ENCODE measurements at places on chromosomes 6 and 20.
A peak's percentile ranks its signal among the peaks of the same experiment; 100 is the strongest.

GRCh38 chr6:21823371-21823770 lies 229.8 kb downstream of the SOX4 start:
- DNase-seq = no peak

DNA sequence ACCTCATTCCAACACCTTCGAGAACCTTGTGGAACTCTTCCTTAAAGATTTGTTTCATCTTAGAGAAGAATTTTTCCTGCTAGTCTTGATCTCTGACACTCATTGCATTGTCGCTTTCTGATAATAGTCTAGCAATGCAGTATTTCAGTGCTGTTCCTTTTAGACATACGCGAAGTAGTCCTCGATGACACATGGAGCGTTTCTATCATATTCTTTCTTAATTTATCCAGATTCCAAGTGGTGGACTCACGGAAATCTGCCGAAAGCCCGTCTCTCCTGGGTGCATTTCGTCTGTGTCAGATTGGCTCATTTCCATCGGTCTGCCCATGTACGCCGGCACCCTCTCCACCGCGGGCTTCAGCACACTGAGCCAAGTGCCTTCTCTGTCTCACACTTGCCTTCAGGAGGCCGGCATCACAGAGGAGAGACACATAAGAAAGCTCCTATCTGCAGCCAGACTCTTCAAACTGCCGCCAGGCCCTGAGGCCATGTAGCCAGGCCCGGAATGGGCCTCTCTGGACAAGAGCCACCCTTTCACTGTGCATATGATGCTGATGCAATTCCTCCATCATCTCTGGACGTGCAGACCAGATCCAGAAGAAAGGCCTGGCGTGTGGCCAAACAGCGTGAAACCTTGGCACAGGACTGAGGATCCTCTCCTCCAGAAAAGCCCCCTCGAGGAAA lies 198.6 kb upstream of the UST start:
- DNase-seq = peak; percentile 80

DNA sequence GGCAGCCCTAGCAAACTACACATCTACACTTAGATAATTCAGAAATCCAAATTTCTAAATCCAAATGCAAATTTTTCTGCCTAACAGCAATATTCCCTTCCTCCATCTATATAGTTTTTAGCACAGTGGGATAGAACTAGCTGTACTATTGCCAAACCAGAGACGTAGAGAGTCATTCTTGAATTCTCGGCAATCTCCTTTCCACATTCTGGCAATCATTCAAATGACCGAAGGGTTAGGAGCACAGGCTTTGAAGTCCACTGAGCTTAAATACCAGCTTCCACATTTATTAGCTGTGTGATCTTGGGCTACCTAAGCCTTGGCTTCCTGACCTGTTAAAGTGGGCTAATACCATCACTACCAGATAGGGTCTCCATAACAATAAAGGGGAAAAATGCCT lies 3.1 kb upstream of the RPS12 start:
- no peak for DNase-seq

GRCh38 chr6:52610745-52611355 lies 34.0 kb upstream of the TRAM2 start:
- DNase-seq = no peak

DNA sequence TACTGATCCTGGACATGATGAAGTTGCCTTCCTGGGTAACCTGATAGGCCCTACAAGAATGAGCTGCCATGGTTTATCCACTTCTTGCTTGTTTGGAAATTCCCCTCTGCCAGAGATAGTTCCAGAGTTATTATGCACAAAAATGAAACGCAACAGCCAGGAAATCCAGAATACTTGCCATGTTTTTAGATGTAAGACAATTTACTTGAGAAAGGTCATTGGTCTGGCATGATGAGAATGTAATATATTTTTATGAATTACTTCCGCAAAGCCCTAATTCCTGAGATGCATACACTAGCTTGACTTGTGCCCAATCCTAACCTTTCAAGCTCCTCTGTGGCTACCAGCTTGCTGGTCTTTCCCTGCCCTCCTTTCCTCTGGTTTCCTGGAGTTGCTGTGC lies 27.9 kb upstream of the NT5E start:
- DNase-seq = no peak

DNA sequence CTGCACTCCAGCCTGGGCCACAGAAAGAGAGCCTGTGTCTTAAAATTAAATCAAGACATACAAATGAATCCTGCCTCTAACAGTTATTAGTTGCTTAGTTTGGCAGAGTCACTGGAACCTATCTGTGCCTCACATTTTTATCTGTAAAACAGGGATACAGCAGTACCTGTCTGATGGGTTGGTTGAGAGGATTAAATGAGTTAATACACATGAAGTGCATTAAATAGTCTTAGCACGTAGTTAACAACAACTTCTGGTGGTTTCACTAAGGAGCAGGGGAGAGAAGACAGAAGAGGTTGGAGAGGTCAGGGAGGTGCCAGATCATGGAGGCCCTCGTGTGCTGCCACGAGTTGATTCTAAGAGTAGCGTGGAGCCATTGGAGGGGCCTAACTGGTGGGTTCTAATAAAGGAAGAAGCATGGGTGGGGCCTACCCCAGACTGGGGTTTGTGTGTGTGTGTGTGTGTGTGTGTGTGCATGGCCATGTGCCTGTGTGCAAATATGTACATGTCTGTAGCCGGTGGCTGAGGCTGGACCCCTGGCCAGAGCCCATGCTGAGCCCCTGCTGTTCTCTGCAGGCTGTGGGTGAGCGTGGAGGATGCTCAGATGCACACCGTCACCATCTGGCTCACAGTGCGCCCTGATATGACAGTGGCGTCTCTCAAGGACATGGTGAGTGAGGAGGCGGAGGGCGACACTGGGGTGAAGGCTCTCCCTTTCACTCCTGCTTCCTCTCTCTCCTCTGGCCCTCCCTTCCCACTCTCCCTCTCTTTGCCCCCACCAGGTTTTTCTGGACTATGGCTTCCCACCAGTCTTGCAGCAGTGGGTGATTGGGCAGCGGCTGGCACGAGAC lies 9.1 kb downstream of the RBCK1 start:
- no peak for DNase-seq

DNA sequence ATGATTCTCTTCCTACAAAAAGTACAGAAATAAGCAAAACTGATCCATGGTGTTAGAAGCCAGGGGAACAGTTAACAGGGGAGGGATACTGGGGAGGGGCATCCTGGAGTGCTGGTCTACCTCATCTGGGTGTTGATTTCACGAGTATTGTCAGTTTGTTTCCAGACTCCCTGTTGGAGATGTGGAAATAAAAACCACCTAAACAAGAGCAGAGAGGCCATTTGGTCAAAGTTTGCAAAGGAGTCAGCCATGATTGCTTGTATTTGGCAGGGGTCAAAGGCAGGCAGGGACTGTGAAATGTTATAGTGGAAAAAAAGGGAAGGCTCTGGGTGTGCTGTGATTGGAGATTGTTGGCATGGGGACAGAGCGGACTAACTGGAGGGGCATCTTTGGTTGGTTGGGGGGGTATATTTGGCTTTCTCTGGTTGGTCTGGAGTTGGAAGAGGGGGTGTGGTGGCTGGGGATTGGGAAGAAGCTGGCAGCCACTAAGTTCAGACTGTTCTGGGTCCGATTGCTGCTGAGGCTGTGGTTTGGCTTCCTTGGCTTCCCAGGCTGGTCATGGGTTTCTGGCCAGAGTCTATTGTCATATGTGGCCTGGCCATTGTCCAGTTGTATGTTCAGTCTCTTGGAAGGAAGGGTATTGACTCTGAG lies 14.9 kb upstream of the PANK2 start:
- DNase-seq = no peak

- DNase-seq = no peak
Measured at GRCh38 chr20:54123587-54124180, 50.1 kb downstream of the CYP24A1 start.

DNA sequence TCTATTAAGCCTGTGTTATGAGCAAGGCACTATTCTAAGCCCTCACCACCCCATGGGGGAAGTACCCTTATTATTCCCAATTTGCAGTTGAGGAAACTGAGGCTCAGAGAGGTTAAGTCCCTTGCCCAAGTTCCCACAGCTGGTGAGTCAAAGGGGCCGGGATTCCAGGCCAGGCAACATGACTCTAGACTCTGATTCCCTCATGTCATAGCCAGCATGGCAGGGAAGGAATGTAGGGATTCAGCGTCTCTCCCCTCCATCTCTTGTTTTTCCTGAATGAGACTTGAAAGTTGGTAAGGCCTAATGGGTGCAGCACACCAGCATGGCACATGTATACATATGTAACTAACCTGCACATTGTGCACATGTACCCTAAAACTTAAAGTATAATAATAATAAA lies 6.7 kb downstream of the C6orf132 start:
- no peak for DNase-seq

DNA sequence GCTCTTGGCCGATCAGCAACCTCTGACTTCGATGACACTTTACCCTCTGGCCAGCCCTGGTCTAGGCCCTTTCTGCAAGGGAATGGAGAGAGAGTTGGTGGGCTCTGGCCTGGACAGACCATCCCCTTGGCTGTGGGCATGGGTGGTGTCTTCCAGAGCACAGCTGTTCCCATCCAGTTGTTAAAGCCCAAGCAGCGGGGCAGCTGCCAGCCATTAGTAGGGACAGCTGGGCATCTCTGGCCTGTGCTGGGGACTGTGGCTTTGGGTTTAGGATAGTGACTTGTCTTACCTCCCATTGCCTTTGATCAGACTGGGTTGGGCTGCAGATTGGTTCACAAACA lies 2.8 kb downstream of the CDC25B start:
- DNase-seq = no peak

GRCh38 chr6:129696028-129696418 lies 14.0 kb downstream of the ARHGAP18 start:
- DNase-seq = no peak

DNA sequence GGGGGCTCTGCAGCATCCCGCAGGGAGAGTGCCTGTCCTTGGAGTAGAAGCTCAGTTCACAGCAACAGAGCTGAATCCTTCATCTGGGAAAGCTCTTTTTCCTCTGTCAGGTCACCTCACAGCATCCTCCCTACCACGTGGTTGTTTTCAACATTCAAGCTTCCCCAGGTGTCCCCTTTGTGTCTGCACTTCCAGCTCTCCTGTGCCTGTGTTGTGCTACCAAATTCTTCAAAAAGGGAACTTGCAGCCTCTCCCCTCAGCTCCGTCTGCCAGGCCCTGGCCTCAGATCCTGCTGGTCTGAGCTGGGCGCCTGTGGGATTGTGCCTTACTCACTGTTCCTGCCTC lies 108.4 kb downstream of the FOXF2 start:
- DNase-seq = no peak

DNA sequence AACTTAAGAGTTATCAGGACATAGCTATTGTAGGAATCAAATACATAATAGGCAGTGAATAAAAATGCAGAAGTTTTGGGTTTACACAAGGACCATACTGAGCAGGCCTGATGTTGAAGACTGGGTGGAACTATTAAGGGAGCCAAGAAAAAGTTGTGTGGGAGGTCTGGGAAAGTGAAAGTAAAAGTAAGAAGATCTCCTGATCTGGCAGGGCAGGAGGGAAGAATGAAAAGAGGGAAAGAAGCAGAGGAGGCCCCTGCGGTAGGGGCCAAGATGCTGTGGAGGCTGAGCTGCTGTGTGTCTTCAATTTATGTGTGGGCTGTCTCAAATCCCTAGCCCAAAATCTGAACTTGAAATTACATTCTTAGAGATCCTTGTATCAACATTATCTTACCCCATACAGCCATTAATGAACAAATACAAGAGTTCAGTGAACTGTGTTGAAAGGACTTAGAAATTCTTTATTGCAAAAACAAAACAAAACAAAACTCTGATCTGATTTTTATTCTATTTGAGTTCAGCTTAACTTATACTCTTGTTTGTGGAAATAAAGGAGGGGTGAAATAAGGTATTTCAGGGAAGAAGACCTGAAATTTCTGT lies 1183.8 kb downstream of the HACE1 start:
- DNase-seq = no peak

DNA sequence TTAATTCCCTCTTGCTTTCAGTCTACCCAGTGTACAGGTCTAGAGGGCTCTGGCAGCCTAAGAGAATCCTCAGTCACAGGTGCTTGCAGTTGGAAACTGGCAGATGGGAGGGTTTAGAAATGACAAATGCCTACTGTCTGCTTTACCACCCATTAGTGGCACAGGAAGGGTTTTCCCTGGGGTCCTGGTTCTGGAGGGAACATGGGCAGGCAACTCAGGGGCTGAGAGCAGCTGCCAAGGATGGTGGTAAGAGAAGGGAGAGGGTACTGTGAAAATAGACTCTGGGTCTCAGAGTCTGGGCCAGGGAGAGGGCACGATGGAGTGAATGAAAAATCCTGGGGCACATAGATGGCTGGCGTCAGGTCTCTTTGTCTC lies 103.5 kb downstream of the TCP11 start:
- no peak for DNase-seq

DNA sequence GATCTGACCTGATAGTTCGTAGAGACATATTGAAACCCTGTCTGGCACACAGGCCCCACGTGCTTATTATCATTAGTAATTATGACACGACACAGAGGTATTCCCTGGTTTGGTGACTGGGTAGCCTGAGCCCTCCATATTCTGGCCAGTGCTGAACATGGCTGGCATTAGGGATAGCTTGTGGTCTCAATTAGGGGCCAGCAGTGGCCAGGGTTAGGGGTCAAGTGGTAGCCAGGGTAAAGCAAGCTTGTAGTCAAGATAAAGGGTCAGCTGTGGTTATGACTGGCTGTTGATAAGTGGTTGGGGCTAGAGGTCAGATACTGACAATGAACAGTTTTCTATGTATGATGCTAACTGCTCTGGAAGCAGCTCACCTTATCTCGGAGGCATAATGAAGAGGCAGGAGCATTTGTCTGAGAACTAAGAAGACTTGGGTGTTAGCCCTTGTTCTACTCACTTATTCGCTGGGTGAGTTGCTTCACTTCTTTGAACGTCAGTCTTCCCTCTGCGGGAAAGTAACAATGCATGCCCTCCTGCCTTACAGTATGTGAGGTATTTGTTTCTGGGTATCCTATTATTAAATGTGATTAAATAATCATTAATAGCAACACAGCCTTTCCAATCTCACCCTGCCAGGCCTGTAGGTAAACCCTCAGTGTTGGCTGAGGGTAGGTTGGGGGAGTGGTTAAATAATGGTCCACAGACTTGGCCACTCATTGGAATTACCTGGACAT lies 66.7 kb downstream of the VEGFA start:
- no peak for DNase-seq

- DNase-seq = no peak
Measured at GRCh38 chr6:153411070-153411648, 280.1 kb upstream of the RGS17 start.

- peak; percentile 41 for DNase-seq
Measured at GRCh38 chr6:133170602-133171001, 70.6 kb upstream of the EYA4 start.

- DNase-seq = no peak
Measured at GRCh38 chr6:169991031-169991390, 239.6 kb downstream of the ERMARD start.

DNA sequence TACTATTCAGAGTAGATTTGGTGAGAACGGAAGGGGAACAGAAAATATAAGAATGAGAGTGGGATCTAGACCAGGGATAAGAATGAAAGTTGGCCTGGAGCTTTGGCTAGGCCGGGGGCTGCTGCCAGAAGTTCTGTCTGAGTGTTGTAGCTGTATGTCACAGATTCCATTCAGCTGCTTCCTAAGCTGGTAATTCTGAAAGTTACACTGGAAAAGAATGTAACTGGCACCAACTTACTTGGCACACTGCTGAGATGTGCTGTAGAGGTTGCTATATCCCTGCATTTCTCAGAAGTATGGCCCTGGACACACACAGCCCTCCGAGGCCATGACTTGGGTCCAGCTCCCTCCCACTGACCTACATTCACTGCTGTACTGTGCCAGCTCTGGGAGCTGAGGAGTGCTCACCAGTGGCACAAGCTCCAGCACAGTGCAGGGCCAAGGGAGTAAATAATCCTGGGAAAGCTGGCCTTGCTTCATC lies 25.8 kb upstream of the TMEM217 start:
- peak; percentile 63 for DNase-seq
